ENCODE measurements at places on chromosomes 11 and 22.

DNA sequence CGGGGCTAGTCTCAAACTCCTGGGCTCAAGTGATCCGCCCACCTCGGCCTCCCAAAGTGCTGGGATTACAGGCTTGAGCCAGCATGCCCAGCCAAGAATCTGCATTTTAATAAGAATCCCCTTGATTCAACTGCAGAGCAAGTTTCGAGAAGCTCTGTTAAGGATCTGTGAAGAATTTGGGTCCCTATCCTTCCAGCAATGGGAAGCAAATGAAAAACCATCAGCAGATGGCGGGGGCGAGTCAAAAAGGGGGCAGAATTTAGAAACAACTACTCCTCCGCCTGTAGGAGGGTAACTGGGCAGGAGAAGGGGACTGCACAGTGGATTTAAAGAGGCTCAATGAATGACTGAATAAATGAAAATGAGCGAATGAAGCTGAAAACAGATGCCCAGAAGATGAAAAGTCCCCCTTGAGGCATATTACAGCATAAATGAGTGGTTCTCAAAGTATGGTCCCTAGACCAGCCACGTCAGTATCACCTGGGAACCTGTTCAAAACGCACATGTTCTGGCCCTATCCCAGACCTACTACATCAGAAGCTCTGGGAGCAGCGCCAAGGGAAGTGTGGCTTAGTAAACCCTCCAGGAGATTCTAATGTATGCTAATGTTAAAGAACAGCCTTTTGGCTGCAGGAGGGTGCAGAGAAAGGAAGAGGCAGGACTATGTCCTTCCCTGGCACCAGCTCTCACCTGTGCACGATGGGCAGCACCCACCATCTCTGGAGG lies 15.0 kb downstream of the VWCE start:
- DNase-seq = peak; percentile 31

DNA sequence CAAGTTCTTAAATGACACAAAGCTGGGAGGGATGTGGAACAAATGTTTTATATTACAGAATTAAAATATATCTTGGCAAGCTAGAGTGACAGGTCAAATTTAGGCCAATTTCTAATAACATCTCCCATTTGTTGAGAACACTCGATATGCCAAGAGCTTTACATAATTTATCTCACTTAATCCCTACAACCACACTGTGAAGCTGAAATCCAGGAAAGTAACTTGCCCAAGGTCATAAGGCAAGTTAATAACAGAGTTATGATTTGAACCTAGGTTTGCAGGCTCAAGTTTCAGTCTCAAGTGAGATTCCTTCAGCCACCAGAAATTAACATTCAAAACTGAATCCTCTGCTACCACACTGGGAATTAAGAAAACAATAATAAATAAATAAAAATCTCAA lies 38.3 kb downstream of the RAB30 start:
- DNase-seq = no peak

DNA sequence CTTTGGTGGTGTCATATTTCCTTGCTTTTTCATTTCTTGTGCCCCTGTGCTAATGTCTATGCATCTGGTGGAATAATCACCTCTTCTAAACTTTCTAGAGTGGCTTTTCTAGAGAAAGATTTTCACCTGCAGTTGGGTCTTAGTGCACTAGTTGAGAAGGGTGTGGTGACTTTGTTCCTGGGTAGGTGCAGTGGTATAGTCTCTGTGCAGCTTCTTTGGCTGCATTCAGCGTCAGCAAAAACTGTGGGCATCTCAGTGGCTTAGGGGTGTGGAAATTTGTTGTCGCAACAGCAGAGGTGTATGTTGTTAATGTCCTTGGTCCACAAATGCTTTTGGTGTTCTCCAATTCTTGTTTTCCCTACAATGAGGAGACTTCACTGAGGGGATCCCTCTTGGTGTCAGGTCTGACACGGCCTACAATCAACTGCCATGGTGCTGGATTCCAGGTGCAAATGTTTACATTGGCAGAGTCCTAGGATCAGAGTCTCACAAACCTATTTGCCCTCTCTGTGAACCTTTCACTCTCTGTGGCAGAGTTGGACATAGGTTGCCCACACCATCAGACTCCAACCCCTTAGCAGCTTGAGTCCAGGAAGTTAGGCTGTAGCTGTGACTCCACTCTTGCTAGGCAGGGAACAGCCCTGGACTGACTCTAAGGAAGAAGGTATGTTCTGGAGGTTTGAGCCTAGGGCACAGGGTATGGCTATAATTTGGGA lies 48.8 kb downstream of the GDPD4 start:
- DNase-seq = no peak

DNA sequence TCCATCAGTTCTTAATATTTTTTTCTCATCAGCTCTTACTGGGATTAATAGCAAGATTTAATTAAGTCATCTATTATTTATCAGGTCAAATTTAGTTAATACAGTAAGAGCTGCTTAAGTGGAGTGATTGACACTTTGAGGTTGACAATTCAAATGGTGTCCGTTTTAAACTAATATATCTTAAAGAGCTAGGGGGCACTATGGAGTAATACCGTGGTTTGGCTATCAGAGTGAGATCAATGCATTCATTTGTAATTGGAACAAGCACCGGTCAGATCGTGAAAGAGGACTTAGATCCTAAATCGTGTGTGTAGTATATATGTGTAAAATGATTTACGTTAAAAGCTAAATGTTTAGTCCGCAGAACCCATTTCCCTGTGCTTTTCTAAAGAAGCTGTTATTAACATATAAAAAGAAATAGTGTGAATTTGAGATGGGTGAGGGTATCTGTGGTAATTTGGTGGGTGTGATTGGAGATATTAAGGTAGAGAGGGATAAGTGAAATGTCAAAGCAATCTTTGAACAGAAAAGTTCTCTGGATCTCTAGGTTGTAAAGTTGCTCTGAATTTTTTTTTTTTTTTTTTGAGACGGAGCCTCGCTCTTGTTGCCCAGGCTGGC lies 2.3 kb downstream of the SIK2 start:
- peak; percentile 67 for DNase-seq

DNA sequence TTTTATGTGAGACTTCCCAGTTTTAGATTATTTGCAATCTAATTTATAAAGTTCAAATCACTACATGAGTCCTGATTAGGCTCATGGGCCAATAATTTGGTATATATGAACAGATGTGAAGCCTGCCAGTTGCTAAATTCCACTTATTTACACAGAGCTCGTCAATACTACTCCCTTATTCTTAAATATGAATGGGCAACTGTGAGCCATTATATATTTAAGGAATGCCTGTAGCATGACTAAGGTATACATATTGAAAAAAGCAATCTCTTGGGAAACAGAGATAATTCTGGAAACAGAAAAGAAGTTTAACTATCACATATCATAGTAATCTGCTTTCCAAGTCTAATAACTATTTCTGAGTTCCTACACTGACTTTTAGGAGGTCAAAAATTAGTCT lies 27.0 kb downstream of the RBMXL2 start:
- DNase-seq = no peak

DNA sequence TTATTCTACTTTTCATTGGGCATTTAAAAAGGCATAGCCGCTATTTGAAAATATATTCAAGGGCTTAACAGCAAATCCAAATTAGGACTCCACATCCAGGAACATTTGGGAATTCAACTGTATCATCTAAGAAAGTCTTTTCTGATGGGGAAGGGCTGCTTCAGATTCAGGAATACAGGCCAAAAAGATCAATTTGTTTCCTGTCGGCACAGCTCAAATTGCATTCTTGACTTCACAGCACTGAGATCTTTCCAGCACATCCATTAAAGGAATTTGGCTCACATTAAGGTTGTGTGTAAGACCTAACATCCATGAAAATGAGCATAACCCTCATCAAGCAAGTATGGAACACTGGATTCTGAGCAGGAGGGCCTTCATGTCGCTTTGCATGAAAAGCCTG lies 1169.5 kb upstream of the CCDC90B start:
- no peak for DNase-seq

DNA sequence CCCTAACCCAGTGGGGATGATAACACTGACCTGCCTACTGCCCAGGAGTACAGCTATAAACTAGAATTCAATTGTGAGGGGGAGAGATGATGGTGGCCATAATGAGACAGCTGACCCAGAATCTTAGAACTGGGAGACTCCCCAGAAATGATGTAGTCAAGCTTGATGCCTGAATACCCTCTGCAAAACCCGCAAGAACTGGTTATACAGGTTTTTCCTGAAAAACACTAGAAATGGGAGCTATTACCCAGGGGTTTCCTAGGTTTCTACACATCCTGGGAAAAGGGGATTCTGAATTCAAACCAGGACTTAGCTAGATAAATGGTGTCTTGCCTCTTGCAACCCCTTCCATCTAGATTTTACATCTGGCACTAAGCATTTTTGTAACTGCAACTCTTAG lies 113.8 kb upstream of the NARS2 start:
- DNase-seq = peak; percentile 69

GRCh38 chr11:18623707-18624106 lies 10.4 kb downstream of the SPTY2D1 start:
- no peak for DNase-seq

- no peak for DNase-seq
These were observed 87.8 kb upstream of the SHANK2 start for GRCh38 chr11:71340086-71340606.

GRCh38 chr22:24901448-24901847 lies 45.0 kb downstream of the LHFPL7 start:
- DNase-seq = no peak
